ENCODE measurements at places on chromosomes 1 and 21. TPM values are rescaled to one million over a fixed set of nuclear protein-coding genes. Genes with fewer than 3 reads are reported as not detected.

The TCHHL1 gene
- total RNA-seq: not detected

The PALMD gene
- not detected for total RNA-seq

The CSF1 gene
- total RNA-seq: 0.07 TPM

The CAMK1G gene
- not detected for total RNA-seq

The IL12RB2 gene
- total RNA-seq: not detected

The LRIG2 gene
- 23.2 TPM for total RNA-seq

The SPATA45 gene
- not detected for total RNA-seq

The VANGL1 gene
- not detected for total RNA-seq

The ODF2L gene
- total RNA-seq: 11.1 TPM

The ST7L gene
- 16.5 TPM for total RNA-seq

The RXRG gene
- total RNA-seq: not detected

The IL24 gene
- not detected for total RNA-seq

The OR2M2 gene
- not detected for total RNA-seq

The B3GALNT2 gene
- total RNA-seq: 15.4 TPM

The TCHH gene
- not detected for total RNA-seq

The KCNA3 gene
- not detected for total RNA-seq

The TLCD4 gene
- total RNA-seq: not detected

The CELA2B gene
- not detected for total RNA-seq

The CRYAA gene
- total RNA-seq: not detected

The C1orf94 gene
- not detected for total RNA-seq

The PADI4 gene
- total RNA-seq: not detected

The CD164L2 gene
- total RNA-seq: not detected

The NFASC gene
- 0.75 TPM for total RNA-seq

The MYBPH gene
- total RNA-seq: 62.2 TPM

The ITLN2 gene
- not detected for total RNA-seq

The WDR64 gene
- not detected for total RNA-seq

The CD1D gene
- total RNA-seq: 7.2 TPM

The PARK7 gene
- total RNA-seq: 146 TPM

The IL20 gene
- total RNA-seq: not detected

The FAM167B gene
- 1.5 TPM for total RNA-seq

The CELSR2 gene
- total RNA-seq: 0.43 TPM

The TRIM17 gene
- not detected for total RNA-seq

The GJB4 gene
- total RNA-seq: not detected

The RNF186 gene
- total RNA-seq: not detected

The C1orf74 gene
- total RNA-seq: 3.2 TPM

The SYT14 gene
- total RNA-seq: not detected

The CR1L gene
- total RNA-seq: not detected
